ENCODE measurements at places on chromosomes 6 and 20.

DNA sequence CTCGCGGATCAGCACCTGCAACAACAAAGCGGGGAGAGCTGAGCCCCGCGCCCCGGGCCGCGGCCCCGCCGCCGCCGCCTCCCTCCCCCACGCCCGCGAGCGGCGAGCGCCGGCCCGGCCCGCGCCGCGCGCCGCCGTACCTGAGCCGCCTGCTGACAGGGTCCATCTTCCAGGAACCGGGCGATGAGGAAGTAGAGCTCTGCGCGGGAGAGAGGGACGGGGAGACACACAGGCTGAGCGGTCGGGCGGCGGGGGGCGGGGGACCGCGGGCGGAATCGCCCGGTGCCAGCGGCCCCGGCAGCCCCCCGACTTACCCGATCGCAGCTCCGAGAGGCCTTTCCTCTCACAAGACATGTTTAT is 359 bp downstream of the PHIP start:
- DNase-seq = no peak

GRCh38 chr6:28585335-28585734 is 59.7 kb downstream of the GPX5 start:
- DNase-seq = no peak

- no peak for DNase-seq
Measured at GRCh38 chr20:25005220-25005619, 12.7 kb upstream of the APMAP start.

- DNase-seq = no peak
Measured at GRCh38 chr6:113625850-113626249, 231.3 kb upstream of the MARCKS start.

GRCh38 chr20:39152126-39152525 is 190.0 kb downstream of the DHX35 start:
- no peak for DNase-seq

GRCh38 chr6:153130515-153131036 is 506 bp downstream of the RGS17 start:
- DNase-seq = no peak

- DNase-seq = no peak
Measured at GRCh38 chr6:84074988-84075781, 41.6 kb downstream of the MRAP2 start.

GRCh38 chr6:141388666-141389065 is 744.1 kb upstream of the GJE1 start:
- DNase-seq = no peak

DNA sequence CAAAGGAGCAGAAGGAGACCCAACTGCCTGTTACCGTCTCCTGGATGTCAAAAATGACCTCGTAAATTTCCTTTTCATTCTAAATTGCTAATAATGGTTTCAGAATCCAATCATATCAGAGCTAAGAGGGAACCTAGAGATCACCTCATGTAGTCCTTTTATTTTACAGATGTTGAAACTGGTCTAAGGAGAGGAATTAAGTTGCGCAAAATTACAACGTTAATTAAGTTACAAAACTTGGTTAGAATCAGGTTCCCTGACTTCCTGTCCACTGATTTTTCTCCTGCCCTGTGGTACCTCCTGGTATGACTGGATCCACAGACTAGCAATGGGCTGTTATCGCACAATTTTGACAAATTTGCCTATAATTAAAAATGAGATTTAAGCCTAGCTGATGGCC is 9.0 kb upstream of the STK38 start:
- no peak for DNase-seq

DNA sequence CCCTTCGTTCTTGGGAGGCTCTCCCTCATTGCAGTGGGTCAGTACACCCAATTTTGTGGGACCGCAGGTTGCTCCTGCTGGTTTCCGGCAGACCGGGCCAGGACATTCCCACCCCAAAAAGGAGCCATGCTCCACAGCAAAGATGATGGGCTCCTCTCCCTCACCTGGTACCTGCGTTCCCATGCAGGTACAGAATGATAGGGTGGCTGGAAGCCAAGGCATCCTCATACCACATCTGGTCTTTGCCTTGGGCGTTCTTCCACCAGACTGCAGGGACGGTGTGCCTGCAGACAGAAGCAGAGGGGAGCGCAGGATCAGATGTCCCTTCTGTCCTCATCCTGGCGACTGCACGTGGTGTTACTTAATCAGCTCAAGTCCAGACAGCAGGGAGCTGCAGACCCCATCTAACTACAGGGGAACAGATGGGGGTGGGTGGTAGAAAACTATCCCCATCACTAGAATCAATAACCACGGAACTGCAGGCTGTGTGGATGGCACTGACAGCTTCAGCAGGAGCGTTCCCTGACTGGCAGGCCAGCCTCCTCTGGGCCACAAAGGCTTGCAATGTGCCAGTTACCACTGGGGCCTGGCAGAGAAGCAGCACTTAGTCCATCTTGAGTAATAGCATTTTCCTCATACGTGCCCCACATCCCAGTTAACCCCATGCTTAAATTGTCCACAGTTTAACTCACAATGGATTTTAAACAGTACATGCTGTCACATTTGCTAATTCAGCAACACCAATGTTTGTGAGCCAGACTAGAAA is 70.4 kb downstream of the ABHD12 start:
- no peak for DNase-seq

DNA sequence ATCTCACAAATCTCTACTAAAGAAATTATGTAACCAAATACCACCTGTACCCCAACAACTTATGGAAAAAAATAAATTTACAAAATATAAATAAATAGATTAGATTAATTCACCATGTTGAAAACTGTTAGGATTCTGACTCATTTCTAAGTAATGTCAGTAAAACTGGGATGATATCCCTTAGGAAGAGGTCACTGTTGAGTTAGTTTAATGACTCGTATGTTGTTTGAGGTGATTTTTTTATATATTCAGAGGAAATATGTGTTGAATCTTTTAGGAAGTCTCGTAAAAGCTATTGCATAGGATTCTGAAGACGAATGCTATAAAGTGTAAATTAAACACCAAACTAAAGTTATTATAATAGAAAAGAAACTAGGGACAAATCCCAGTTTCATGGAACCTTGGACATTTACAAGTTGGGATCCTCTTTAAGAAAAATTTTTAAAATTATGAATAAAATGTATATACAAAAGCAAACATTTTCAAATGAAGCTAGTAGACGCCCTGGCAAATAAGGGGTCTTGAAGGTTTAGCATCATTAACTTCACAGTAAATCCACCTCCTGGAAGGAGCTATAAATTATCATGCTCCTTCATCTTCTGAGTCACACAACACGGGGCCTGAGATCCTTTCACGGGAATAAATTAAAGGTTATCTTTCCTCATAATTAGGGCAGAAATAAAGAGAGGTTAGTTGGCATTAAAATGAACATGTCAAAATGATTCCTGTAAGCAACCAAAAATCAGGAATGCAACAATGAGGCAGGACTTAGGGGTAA is 37.0 kb upstream of the POU3F2 start:
- no peak for DNase-seq

GRCh38 chr6:158379336-158379735 is 67.1 kb downstream of the TULP4 start:
- DNase-seq = no peak

DNA sequence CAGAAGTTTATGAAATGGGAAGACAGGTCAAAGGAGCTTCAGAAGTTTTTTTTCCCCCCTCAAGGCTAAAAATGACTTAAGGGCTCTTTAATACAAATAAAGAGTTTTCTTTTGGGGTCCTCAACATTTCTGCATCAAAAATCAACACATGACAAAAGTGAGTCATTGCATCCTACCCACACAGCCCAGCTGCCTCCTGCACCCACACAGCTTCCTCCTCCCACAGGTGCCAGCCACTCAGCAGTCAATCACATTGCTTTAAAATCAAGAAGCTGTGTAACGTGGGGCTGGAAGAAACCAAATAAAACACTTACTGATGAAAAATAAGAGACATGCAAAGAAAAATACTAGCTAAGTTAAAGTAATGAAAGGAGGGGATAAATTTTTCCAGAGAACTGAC is 68.5 kb downstream of the MAP3K5 start:
- DNase-seq = peak; percentile 28

GRCh38 chr6:152026291-152026690 is 218.8 kb downstream of the ESR1 start:
- DNase-seq = no peak

DNA sequence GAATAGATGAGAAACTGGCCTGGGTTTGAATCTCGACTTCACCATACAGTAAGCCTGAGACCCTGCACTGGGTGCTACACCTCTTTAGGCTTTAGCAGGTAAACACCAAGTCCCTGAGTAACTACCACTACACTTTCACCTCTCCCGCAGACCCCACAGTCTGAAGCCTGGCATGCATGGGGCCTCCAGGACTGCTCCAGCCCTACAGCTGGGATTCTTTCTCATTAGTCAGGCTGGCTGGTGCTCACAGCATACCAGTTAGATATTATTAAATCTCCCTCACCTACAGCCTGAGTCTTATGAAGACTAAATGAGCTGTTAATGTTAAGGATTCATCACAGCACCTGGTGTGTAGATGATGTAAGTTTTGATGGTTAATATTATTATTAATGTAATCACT is 388.7 kb downstream of the ARHGAP18 start:
- no peak for DNase-seq

DNA sequence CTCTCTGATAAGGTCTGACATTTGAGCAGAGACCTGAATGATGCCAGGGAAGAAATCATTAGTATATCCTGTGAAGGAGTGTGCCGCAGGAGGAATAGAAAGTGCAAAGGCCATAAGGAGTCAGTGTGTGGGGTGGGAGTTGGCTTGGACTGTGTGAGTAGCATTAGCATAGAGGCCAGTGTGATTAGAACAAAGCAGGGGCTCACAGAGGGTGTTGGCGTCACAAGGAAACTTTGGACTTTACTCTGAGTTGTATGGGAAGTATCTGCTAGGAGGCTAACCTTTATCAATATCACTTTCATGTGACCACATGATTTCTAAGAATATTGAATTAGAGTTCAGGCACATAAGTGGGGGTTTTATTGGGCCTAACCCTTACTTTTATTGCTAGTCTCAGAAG is 12.1 kb downstream of the TMEM200A start:
- DNase-seq = no peak

- DNase-seq = no peak
Measured at GRCh38 chr6:42257063-42257462, 39.4 kb upstream of the MRPS10 start.

- peak; percentile 72 for DNase-seq
Measured at GRCh38 chr20:49610691-49611538, 43.0 kb upstream of the PTGIS start.

- no peak for DNase-seq
Measured at GRCh38 chr20:63673951-63674350, 15.8 kb downstream of the RTEL1 start.

DNA sequence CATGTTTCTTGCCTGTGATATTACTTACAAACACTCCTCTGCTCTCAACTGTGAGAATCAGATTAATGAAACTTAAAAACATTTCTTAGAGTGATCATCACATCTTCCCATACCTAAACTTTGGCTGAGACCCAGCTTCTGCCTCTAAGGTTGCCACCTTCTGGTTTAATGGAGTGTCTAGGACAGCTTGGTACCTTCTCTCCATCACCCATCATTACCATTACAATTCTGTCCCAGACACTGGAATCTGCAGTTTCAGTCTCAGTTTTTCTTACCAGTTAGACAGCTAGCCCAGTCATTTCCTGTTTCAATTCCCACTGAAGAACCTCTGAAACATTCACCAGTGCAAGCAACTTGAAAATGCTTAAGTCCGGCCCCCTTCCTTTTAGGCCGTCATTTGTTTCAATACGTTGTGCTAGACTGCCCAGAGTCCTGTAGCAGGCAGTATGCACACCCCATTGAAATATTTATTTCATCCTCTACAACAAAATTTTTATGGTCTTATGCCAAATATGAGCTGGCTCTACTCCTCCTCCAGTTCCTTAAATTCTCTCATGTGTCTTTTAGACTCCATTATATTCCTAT is 107.0 kb upstream of the FOXO3 start:
- DNase-seq = no peak

DNA sequence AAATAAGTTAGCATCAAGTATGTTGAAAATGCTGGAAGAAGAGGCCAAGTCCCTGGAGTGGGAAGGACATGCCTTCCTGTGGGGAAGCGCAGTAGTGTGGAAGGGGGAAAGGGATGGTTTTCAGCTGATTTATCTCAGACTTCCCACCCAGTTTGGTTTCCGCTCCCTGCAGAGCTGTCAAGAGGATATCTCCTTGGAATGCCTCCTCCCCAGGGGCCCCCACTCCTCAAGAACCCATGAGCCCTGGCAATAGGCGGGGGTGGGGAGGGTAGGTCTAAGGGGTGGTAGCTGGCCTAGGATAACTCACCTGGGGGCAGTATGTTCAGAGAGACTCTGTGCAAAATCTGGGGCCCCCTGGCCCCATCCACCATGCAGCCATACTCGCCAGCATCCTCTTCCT is 696 bp downstream of the TREML1 start:
- no peak for DNase-seq

- no peak for DNase-seq
Measured at GRCh38 chr6:47188588-47189021, 121.1 kb downstream of the TNFRSF21 start.

- no peak for DNase-seq
Measured at GRCh38 chr6:12178521-12178920, 111.6 kb upstream of the EDN1 start.

DNA sequence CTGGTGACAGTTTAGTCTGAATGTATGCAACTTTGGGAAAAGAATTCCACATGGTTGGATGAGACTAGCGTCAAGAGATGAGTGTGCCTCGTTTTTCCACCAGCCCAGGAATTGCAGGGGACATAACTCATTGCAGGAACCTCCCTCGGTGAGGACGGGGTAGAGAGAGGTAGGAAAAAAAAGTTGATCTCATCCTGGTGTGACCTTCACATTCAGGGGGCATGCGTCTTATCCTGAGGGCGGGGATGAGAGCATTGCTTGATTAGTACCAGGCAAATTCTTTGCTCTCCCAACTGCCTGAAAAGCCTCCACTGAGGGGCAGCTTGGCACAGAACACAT is 11.8 kb downstream of the TLDC2 start:
- no peak for DNase-seq

DNA sequence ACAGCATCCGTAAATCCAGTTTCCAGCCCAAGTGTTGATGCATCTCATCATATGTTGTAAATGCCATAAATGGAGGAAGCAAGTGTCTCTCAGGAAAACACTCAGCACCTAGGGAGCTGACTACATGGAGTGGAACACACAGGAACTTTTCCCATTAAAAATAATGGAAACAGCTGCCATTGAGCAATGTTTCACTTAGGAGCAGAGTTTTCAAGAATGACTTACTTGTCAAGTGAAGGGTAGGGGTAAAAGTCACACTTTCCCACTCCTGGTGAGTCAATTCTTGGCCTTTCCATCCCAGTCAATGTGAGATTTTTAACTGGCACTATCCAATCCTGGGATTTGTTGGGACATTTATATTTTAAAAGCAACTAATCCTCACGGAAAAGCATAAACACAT is 119.4 kb upstream of the ASF1A start:
- no peak for DNase-seq

All from stimulated activated CD4-positive, alpha-beta T cell treated with anti-CD3 and anti-CD28 coated beads, Interleukin-12 subunit alpha, Interleukin-12 subunit beta, amount 100 ng/mL, for 4 hours (primary cell).